Kidney epithelial cell (primary cell): ENCODE measurements at places on chromosomes 13 and 19. TPM values are rescaled to one million over a fixed set of nuclear protein-coding genes. Genes with fewer than 3 reads are reported as not detected.

BAX gene
- 128 and 140 TPM in 2 replicates for total RNA-seq

- no peak for DNase-seq
Measured at GRCh38 chr13:98520674-98521449, 56.0 kb downstream of the STK24 start.

PVR gene
- total RNA-seq, result 176 and 210 TPM in 2 replicates

DNA sequence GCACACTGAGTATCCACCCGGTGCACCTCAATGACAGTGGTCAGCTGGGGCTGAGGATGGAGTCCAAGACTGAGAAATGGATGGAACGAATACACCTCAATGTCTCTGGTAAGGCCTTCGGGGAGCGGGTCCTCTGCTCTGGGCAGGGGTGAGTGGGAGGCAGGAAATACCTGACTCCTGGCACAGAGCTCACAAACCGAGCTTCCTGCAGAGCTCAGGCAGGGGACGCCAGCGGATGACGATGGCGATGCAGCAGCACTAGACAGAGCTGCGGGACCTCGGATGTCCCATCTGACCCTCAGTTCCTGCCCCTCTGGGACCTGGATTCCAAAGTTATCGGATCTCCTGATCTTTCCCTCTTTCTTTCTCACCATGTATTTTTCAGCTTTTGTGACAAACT lies 3.8 kb downstream of the CD22 start:
- no peak for DNase-seq

- DNase-seq, result no peak
Measured at GRCh38 chr19:14091813-14092462, 1.4 kb upstream of the SAMD1 start.

DNA sequence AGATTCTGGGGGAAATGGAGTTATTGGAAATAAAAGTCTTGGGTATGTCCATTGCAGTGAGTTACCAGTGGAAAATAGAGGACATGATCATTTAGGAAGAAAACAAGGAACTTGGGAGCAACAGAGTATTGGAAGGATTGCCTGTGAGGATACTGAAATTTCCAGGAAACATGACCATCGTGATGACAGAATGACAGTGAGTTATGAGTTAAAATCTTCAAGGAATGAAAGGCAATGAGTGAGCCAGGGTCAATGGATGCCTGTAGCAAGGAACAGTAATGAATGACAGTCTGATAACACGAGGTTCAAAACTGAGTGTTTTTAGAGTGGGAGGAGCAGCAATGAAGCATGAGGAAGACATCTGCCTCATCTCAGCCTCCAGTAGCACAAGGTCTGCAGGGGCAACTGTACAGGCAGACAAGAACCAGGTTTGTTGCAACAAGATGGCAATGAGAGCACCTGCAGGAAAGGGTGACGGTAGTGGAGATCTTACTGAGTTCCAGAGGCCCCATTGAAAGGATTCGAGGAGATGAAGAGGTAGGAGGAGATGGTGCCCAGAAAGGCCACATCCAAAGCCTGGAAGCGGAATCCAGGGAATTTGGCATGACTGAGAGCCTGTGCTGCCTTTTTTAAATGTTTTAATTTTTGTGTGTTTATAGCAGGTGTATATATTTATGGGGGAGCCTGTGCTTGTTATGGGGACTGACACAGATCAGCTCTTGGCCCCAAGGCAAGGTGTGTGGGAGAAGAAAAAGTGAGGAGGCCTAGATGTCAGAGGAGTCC lies 43.9 kb downstream of the N4BP2L1 start:
- no peak for DNase-seq

NLRP9 gene
- total RNA-seq, result not detected in 2 replicates

DNA sequence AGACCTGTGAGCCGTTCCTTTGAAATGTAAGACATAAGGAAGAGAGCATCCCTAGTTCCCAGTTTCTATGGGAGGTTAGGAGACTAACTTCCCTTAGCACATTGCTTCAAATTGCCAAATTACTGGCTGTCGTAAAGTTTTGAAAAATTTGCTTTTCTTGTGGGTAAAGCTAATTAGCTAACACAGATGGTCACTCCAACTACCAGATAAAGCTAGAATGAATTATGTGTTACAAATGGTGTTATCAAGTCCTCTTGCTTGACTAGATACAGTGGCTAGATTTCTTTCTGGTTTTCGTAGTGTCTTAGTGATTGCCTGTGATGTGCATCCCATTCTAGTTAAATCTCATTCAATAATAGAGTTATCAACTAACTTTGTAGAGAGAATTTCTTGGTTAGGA lies 416.6 kb upstream of the ATXN8OS start:
- DNase-seq, result no peak

MEIS3 gene
- 2.3 and 8.6 TPM in 2 replicates for total RNA-seq

DNA sequence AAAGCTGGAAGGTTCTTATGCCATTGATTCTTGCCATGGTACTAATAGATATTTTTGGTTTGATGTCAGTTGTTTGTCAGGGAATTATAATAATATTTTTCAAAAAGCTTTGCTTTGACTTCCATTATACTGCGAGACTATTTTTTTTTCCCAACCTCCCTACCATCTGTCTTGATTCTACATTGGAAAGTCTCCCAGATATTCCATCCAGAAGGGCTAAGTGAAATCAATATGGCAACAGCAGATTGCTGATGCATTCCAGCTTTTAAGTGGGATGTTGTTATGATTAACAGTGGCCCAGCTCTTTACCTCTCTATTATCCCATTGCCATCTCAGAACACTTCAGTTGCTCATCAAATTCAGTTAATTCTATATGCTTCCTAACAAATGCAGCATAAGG lies 247.4 kb downstream of the OXGR1 start:
- no peak for DNase-seq

DNA sequence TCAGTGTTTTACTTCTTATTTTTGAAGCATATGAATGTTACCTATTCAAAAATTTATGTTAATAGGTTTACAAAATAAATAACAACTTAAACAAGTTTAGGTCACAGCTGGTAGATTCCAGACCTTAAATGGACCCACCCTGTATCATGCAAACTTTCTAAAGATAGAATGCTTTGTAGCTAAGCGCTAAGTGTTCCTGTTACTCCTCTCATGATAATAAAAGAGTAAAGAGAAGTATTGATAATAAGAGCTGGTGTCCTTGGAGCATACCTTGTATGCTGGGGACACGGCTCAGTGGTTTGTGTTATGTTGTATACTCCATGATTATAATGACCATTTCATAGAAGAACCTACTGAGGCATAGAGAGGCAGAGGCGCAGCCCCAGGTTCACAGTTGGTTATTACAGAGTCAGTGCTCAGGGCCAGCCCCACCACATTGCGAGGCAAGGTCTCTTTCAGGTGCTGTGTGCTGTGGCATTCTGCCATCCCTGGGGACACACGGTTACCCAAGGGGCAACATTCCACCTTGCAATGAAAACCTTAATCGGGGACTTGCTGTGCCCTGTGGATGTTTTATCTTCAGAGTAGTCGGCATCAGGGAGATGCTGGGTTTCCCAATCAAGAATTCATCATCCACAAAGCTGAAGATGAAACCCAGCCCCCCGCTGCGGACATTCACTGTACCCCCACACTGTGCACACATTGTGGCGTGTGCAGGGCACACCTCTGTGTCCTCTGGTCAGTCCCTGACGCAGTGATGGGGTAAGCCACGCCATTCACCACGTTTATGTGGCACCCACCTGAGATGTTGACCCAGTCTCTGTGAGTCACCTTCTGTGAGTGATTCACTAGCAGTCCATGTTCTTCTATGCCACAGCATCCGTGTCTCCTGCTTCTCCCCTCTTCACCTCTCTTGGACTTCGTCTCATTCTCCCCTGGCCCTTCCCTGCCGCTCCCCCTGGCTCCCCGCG lies 186.7 kb downstream of the COL4A1 start:
- DNase-seq, result no peak

CACNG8 gene
- under 0.01 TPM in 1 of 2 replicates, not detected in the other for total RNA-seq

GARIN5A gene
- 8.5 and 9.9 TPM in 2 replicates for total RNA-seq

- DNase-seq, result no peak
Measured at GRCh38 chr19:19064811-19065745, 1.3 kb downstream of the SLC25A42 start.

DNA sequence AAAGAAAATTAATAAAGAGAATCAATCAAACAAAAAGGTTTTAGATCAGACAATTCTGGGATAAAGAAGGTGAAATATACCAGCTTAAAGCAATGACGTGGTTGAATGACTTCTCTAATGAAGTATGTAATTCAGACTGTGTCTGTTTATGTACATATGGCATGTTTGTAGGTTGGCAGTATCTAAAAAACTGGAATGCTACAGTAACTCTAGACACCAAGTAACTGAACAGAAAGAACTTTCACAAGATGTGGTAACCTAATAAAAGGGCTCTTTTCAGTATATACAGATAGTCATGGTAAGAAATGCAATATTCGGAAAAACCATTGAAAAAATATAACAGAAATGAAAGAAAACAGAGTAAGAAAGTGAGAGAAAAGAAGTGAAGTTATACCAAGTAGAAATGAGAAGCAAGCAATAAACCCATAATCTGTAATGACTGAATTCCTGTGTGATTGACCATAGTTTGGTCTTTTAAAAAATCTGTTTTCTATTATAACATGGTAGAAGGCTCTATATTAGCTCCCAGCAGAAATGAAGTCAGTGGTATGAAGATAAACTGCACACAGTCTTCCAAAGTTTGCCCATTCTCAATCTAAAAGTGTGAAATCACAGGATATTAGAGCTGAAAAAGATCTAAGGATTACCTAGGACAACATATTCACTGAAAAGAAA lies 31.4 kb downstream of the ELF1 start:
- no peak for DNase-seq

ZNF541 gene
- total RNA-seq, result not detected in 2 replicates

RFPL4A gene
- total RNA-seq, result not detected in 2 replicates

PSG6 gene
- not detected in 2 replicates for total RNA-seq

DNA sequence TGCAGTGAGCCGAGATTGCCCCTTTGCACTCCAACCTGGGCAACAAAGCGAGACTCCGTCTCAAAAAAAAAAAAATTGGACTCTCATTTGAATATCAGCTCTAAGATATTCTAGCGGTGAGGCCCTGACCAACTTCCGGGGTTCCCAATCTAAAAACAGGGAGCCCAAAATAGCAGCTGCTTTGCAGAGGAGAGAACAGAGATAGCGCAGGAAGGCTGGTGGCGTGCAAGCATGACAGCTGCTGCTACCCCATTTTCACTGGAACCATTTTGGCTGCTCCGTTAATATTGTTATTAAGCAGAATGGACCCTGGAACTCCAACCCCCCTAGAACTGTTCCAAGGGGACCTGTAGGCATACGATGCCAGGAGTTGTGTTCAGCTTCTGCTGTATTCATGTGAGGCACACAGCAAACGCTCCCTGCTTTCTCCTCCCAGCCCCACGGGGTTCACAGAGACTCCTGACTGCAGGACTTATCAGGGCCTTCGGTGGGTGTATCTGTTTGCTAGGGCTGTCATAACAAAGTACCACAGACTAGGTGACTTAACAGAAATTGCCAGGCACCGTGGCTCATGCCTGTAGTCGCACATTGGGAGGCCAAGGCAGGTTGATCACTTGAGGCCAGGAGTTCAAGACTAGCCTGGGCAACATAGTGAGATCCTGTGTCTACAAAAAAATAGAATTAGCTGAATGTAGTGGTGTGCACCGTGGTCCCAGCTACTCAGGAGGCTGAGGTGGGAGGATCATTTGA lies 11.5 kb downstream of the STXBP2 start:
- no peak for DNase-seq

GRCh38 chr13:82963226-82964099 lies 918.8 kb downstream of the SLITRK1 start:
- no peak for DNase-seq

DNA sequence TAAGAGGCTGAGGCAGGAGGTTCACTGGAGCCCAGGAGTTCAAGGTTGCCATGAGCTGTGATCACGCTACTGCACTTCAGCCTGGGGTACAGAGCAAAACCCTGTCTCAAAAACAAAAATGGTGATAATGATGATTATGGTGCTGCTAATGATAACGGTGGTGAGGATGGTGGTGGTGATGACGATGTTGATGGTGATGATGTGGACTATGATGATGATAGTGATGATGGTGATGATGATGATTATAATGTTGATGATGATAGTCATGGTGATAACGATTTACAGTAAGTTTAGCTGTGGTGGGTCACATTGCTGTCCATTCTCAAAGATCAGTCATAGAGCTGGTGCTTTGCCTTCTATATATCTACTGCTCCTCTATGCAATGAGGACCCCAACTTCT lies 1340.6 kb downstream of the UQCRFS1 start:
- no peak for DNase-seq

GRCh38 chr19:42428676-42429075 lies 1.5 kb upstream of the LIPE start:
- DNase-seq, result no peak

DNA sequence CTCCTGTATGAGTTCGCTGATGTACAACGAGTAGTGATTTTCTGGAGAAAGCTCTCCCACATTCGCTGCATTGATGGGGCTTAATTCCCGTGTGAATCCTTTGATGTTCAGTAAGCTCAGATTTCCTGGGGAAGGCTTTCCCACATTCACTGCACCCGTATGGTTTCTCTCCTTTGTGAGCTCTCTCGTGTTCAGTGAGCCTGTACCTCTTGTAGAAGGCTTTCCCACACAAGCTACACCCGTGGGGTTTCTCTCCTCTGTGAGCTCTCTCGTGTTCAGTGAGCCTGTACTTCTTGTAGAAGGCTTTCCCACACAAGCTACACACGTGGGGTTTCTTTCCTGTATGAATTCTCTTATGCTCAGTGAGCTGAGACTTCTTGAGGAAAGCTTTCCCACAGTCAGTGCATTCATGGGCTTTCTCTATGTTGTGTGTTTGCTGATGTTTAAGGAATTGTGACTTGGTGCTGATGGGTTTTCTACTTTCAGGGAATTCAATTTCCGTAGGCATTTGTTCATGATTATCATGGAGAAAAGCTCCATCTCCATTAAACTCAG lies 3.5 kb upstream of the ZNF577 start:
- no peak for DNase-seq

ZNF98 gene
- total RNA-seq, result 0.34 and 3.0 TPM in 2 replicates

DNA sequence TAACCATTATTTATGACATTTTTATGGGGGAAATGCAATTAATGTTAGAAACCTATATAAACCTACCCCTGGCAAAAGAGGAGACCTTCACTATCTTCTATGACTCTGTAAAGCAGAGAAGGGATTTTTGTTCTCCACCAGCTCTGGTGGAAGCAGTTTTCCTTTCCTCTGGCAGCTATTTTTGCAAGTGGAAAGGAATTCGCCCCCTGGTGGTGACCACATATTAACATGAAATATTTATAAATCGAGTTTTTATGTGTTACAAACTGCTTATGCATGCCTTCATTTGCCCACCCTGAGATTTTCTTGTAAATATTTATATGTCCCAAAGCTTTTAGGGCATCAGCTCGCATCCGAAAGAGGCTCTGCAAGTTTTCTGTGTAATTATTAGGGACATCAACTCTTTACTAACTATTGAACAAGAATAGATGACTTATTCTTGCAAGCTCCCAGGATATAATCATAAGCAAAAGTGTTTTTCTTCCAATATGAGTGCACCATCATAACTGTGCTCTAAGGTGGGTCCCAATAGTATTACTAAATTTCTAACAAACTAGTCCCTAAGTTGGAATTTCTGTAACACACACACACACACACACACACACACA lies 62.4 kb downstream of the SERTM1 start:
- DNase-seq, result no peak

GRCh38 chr13:75258159-75258782 lies 223.7 kb downstream of the TBC1D4 start:
- DNase-seq, result no peak
